ENCODE measurements at places on chromosomes 7 and 10.

GRCh38 chr10:11697718-11698527 lies 44.3 kb upstream of the ECHDC3 start:
- no peak for DNase-seq

DNA sequence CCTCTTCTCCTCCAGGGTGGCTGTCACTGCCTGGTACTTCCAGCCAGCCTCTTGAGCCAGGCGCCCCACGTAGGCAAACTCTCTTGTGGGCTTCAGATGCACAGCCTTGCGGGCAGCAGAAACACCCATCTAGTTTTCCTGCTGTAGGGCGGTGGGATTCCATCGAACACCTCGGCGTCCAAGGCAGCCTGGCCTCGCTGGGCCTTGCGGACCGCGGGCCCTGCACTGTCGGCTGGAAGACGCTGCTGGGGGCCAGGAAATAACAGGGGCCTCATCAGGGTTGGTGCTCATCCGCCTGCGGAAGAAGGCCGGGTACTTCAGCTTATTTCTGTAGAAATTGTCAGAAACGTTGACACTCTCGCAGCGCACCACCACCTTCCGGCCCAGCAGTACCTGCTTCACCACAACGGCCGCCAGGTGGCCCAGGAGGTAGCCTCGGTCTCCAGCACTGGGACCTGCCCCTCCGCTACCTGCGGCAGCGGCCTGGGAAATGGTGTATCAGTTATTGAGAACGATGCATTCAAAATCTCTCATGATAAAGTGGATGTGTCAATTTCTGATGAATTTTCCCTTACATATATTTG lies 61.1 kb downstream of the WDFY4 start:
- DNase-seq: no peak

- DNase-seq: no peak
Measured at GRCh38 chr10:92530891-92531535, 42.9 kb downstream of the IDE start.

DNA sequence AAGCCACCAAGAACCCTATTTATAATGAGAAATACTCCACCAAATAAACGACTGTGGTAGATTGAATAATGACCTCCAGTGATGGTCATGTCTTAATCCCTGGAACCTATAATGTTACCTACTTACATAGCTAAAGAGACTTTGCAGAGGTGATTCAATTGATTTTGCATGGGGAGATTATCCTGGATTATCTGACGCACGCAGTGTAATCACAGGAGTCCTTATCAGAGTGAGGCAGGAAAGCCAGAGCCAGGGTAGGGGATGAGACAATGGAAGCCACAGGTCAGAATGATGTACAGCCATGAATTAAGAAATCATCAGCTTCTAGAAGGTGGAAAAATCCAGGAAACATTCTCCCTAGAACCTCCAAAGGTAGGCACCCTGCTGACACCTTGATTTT lies 286.4 kb upstream of the SP4 start:
- DNase-seq: no peak

DNA sequence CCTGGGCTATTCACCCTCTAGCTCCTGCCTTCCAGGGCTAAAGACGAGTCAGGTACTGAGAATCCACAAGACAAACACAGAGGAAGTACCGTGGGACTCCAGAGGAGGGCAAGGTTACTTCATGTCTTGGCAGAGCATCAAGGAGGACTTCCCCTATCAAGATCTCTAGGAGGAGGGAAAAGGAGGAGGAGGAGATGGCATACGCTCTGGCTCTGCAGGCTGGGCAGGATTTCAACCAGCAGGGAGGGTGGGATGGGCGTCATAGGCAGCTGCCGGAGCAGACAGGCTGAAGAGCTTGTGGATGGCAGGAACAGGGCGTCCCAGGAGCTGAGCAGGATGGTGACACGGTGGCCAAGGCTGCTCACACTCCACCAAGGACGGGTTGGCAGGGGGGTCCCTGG lies 21.3 kb downstream of the MDH2 start:
- no peak for DNase-seq

- DNase-seq: no peak
Measured at GRCh38 chr7:82567356-82567755, 123.8 kb upstream of the CACNA2D1 start.

- no peak for DNase-seq
Measured at GRCh38 chr10:27134371-27134770, 19.8 kb downstream of the YME1L1 start.

DNA sequence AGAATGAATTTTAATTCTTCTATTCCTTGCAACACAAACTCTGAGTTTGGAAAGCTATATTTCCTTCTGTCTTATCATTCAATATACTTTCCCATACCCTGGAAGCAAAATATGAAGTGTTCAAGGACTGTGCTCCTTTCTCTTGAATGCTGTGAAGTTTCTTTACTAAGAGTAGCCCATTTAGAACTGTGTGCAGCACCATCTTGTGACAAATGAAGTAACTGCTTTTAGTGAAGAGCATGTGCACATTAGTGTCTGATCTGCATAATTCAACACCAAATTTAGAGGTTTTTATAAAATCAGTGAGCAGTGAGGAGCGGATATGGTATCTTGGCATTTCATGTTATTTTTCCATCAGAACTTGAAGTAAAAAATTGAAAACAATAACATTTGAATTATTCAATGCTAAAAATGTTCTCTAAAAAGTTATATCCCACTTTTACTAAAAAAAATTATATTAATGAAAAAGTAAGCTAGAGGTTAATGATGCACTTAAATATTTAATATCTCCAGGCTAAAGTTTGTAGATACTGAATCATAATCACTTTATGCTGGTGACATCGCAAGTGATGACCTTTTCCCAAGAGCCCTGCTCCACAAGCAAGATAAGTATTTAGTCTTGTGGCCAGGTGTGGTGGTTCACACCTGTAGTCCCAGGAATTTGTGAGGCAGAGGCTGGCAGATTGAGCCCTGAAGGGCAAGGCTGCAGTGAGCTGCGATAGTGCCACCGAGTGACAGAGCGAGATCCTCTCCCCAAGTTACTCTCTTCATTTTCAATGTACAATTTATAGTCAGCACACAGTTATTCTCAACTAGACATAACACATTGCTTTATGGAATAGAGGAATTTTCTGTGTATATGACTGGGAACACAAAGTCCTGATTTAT lies 108.8 kb upstream of the PCLO start:
- DNase-seq: no peak

GRCh38 chr10:122441961-122442360 lies 12.5 kb upstream of the ARMS2 start:
- DNase-seq: no peak

DNA sequence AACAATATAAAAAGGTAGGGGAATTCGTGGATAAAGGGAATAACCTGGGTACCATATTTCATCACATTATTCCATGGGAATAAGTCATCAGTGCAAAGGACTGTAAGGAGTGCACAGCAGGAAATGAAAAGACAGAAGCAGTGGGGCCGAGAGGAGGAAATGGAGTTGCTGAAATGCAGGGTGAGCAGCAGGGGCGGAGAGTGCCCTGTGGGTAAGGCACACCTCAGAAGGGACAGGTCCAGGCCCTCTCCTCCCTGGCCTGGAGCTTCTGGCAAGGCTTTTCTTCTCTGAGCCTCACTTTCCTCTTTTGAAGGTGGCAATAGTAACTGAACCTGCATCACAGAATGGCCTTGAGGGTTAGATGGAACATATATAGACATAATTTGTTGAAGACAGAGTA lies 26.2 kb downstream of the IKZF1 start:
- DNase-seq: no peak

GRCh38 chr7:91519241-91520158 lies 255.3 kb downstream of the FZD1 start:
- no peak for DNase-seq

GRCh38 chr7:120064565-120064964 lies 208.4 kb upstream of the KCND2 start:
- no peak for DNase-seq

DNA sequence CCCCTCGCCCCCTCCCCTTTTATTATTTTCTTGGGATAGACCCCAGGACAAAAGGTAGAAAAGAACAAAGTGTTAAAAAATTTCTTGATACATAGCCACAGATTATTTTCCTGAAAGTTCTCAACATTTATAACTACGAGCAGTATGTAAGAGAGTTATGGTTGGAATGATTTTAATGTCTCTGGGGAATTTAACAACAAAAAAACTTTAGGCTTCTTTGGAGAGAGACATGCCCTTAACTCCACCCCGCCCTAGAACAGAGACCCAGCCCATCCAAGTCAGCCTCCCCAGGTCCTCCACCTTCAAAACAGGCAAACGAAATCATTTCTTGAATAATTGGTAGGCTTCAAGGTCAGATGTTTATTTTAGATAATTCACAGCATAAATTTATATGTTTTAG lies 97.1 kb downstream of the TCF7L2 start:
- DNase-seq: no peak

DNA sequence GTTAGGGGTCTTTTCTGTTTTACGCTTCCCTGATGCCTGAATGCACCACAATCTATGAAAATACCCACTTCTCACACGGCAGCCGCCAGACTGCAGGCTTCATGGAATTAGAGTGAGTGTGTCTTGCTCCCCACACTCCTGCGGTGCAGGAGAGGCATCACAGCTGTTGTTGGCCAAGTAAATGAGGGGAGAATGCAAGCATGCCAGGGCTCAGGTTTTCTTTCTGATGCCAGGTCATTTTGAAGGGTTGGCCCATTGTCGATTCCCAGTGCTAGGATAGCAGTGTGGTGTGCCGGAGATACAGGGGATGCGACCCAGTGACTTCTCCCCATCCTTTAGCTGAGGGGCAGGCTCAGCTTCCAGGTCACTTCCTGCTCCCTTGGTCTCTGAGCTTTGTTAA lies 16.3 kb downstream of the CXCL12 start:
- DNase-seq: no peak

DNA sequence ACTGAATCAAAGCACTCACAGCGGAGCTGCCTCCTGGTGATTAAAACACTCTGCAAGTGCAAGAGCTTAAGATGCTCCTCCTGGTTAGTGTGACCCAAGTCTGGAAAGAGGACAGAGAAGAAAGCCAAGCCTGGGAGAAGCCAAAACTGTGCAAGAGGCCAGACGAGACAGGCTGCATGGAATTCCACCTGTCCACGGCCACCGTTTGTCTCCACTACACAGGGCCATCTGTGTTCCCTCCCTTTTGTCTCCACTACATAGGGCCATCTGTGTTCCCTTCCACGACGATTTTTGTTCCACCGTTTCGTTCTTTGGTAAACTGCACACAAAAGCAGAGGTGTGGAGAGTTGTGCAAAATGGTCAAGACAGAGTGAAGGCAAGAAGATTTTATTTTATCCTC lies 233.0 kb downstream of the DIP2C start:
- no peak for DNase-seq

DNA sequence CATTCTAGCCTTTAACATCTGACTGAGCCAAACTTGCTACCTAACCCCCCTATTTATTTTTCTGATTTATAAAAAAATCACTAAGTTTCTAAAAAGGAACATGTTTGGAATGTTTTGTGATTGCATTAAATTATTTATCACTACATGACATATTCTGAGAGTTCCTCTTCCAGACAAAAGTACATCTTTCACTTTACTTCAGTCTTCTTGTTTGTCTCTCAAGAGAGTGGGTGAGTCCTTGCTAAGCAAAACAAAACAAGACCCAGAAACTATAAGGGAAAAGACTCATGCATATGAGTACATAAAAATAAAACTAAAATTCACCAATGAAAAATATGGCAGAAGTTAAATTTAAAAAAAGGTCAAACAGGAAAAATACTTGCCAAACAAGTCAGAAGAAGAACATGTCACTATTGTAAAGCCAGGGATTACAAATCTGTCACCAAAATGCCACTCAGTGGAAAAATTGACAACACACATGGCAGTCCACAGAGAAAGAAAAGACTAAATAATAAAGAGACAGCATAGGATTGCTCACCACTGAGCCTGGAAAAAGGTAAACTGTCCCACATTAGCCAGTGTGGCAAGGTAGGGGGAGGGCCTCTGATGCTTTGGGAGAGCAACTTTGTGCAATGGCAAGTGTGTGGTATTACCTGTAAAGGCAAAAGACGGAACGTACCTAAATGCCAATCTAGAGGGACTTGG lies 166.7 kb upstream of the ZNF32 start:
- DNase-seq: no peak

- no peak for DNase-seq
Measured at GRCh38 chr7:135853499-135853898, 104.9 kb upstream of the FAM180A start.

DNA sequence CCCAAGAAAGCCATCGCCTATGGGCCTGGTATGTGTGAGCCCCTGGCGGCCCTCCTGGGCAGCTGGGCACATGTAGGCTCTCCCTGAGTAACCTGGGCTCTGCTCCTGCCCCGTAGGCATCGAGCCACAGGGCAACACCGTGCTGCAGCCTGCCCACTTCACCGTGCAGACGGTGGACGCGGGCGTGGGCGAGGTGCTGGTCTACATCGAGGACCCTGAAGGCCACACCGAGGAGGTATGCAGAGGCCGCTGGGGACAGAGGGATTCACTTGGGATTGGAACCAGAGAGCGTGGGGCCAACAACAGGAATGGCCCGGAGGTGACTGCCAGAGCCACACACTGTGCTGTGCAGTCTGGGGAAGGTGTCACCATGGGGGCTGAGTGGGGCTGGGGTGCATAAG lies 7.3 kb downstream of the FLNC start:
- DNase-seq: no peak

GRCh38 chr7:93751421-93751820 lies 139.1 kb downstream of the TFPI2 start:
- DNase-seq: no peak

DNA sequence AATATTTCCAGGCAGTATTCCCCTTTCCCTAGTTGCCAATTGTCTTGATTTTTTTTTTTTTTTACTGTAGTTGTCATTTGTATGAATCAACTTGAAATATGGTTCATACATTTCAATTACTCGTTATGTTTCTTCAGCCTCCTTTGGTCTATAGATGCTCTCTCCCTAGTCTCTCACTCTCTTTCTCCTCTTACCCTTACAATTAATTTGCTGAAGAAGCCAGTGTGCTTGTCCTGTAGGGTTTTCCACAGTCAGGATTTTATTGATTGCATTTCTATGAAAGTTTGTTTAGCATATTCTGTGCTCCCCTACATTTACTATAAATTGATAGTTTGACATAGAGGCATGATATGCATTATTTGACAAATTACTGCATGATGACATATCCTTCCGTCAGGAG lies 112.0 kb upstream of the PRKCQ start:
- DNase-seq: no peak

- DNase-seq: no peak
Measured at GRCh38 chr10:120749072-120749471, 102.1 kb upstream of the WDR11 start.

- DNase-seq: no peak
Measured at GRCh38 chr10:124170631-124171030, 77.2 kb upstream of the CHST15 start.

DNA sequence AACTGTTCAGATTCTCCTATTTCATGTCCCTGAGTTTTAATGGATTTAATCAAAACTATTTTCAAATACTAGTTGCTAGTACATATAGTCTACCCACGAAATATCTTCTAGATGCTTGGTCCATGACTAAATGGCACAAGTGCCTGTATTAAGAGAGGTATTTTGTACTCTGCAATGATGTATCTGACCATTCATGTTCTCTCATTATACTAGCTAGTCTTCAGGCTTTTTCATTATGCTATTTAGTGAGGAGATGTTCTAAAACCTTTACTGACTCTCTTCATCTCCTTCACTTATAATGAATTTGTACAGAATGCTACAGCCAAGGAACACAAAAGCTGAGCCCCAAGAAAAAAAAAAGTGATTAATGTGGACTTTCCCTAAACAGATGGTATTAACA lies 222.5 kb downstream of the AHR start:
- DNase-seq: no peak

Data from activated CD4-positive, alpha-beta T cell treated with anti-CD3 and anti-CD28 coated beads, Interleukin-2, amount 50 U/mL, for 4 hours (primary cell).